Right lung (tissue), 10 donors: ENCODE measurements at places on chromosomes 11 and 22.

DNA sequence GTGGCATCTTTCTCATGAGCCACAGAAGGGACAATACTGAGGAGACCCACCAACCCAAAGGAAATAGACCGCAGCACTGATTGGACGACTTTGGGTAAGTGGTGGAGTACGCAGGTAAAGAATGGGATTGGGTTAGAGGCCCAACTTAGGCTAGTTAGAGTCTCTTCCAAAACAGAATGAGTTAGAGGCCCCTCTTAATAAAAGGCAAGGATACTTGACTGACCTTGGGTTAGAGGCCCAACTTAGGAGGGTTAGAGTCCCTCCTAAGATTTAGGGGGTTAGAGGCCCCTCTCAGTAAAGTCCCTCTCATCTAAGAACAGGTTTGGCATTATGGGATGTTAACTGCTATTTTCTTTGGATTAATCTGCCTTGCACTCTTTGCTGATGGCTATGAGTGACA lies 24.6 kb downstream of the CCKBR start:
- DNase-seq: no peak

GRCh38 chr11:75763846-75764245 lies 4.7 kb upstream of the DGAT2 start:
- DNase-seq: no peak

GRCh38 chr11:28674433-28675103 lies 566.4 kb downstream of the METTL15 start:
- DNase-seq: peak; percentile 40

DNA sequence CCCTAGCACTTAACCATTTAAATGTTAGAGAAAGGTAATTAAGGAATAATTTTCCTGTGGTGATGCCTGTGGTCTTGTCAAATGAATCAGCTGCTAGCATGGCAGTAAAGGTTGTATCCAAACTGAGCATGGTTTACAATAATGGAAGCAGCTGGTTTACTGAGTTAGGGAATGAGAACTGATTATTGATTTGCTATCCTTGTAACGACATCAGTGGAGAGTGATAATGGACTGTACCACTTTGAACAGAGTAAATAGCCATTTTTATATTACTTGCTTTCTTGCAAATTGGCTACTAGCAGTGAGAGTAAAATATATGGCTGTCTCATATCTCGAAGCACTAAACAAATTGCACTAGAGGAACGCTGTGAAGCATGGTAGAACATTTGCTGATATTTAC lies 589.0 kb upstream of the ANO5 start:
- no peak for DNase-seq

DNA sequence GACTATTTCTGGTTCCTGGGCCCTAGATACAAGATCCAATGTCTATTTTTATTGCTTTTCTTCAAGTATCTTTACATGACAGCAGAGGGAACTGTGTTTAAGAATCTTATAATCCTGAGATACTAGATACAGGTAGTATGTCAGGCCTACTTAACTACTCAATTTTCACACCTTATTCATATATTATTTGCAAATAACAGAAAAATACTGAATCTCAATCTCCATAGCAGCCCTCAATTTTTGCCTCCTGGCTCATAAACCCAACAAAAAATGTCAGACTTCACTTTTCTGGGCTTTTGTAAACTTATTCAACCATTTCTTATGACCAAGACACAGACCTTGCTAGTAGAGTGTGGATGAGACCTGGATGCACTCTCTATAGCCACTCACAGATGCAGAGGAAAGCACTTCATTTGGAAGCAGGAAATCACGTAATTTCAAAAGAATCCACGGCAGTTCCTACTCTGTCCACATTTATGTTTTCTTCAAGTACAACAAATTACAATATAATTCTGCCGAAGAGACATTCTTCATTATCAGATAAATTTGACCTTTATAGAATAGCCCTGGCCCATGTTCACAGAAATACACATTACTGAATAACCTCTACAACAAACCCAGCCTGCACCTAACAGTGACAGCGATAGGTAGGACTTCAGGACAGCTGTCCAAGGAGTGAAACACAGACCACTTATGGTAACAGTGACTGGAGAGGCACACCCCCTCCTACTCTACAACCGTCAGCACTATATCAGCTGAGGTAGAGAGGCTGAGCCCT lies 62.0 kb upstream of the YPEL1 start:
- DNase-seq: no peak
